ENCODE measurements at places on chromosomes 12 and 14. TPM values are rescaled to one million over a fixed set of nuclear protein-coding genes. Genes with fewer than 3 reads are reported as not detected.

The GARIN6 gene
- polyA plus RNA-seq = not detected

The OTUB2 gene
- 0.19 TPM for polyA plus RNA-seq

The ACSM4 gene
- polyA plus RNA-seq = not detected

The CATSPERB gene
- polyA plus RNA-seq = 0.04 TPM

The ASB2 gene
- 22.4 TPM for polyA plus RNA-seq

The ANKRD33 gene
- not detected for polyA plus RNA-seq

The CMAS gene
- 55.8 TPM for polyA plus RNA-seq

The GNG2 gene
- polyA plus RNA-seq = 3.1 TPM

The GPR132 gene
- 0.51 TPM for polyA plus RNA-seq

The POTEM gene
- not detected for polyA plus RNA-seq

The RFX4 gene
- polyA plus RNA-seq = not detected

The RNF31 gene
- 38.3 TPM for polyA plus RNA-seq

The PLBD2 gene
- 17.5 TPM for polyA plus RNA-seq

The TAS2R31 gene
- polyA plus RNA-seq = 0.50 TPM

The IRAK3 gene
- polyA plus RNA-seq = 3.6 TPM

The NKX2-1 gene
- polyA plus RNA-seq = not detected

The LHX5 gene
- polyA plus RNA-seq = not detected

The CCDC59 gene
- polyA plus RNA-seq = 39.1 TPM

The FGF23 gene
- 0.04 TPM for polyA plus RNA-seq

The KLRD1 gene
- polyA plus RNA-seq = 0.25 TPM

The KCNC2 gene
- polyA plus RNA-seq = not detected

The PRB2 gene
- polyA plus RNA-seq = not detected

The GYS2 gene
- 0.04 TPM for polyA plus RNA-seq

The SPX gene
- polyA plus RNA-seq = 12.8 TPM

The APOLD1 gene
- polyA plus RNA-seq = 24.6 TPM

The OR4E2 gene
- polyA plus RNA-seq = not detected

The OTOGL gene
- polyA plus RNA-seq = 0.11 TPM

The GDF11 gene
- polyA plus RNA-seq = 15.7 TPM
